ENCODE measurements at places on chromosomes 5 and 9.

GRCh38 chr9:18371621-18372020 lies 102.3 kb upstream of the ADAMTSL1 start:
- DNase-seq, result no peak

DNA sequence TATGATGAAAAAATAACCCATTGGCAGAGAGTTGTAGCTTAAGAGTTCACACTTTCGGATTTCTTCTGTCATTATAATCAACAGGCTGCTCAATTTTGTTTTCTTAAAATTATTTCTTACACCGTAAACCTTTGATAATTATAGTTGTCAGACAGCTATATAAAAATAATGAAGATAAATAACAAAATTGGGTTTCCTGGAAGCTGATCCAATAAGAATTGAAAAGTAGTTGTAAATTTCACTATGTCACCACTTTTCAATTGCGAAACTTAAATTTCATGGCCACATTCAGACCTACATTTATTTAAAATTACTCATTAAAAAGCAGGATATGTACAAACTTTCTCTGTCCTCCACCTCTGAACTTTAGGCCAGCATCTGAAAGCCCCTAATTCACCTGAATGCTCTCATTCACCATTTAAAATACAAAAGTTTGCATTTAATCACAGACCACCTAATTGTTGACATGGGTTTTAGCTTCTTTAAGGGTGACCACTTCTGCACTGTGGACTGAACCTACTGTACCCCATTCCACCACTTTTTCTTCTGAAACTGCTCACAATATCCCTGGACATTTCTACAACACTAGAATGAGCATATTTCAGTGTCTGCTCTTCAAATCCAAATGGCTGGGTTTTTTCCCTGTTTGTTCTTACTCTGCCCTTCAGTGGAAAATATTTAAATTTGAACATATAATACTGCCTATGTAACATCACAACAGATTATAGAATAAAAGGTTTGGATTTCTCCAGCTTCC lies 680 bp downstream of the SELENOP start:
- no peak for DNase-seq

DNA sequence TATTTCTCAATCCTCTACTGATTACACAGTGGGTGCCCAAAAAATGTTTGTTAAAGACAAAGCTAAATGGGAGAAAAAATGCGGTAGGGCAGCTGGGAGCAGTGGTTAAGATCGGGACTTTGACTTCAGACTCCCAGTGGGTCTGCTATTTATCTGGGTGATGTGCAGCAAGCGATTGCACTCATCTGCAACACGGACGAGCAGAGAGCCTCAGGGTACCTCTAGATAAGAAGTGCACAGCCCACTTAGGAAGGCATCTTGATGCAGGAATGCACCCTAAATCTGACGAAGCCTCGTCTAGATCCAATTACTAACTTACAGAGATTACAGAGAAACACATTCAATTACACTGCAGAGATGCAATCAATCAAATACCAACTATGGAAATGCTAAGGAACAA lies 4.0 kb downstream of the MAPK9 start:
- DNase-seq, result no peak

DNA sequence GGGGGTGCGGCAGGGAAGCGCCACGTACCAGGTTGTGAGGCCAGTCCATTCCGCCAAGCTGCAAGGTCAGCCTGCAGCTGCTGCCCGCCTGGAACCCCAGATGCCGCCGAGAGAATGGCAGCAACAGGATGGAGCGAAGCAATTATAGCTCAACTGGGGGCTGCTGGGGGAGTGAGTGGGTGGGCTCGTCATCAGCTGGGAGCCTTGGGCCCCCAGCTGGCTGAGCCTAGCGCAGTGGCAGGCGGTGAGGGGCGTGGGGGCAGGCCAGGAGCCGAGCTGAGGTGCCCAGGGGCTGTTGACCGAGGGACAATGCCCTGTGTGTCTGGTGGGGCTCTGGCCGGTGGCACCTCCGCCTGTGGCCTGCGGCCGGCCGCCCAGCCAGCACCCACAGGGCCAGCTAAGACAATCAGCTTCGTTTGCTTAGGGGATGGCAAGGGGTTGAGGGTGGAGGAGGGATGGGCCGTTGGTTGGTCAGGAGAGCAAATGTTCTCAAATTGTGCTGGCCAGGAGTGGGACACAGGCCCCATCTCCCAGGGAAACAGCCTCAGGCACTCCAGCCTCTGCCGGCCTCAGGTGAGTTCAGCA lies at the start of gene IL17B:
Gene IL17B (minus strand): TSS at position 116 of the 585 bp plus-strand sequence. CDS start 67 bp downstream, at position 49.
- no peak for DNase-seq

DNA sequence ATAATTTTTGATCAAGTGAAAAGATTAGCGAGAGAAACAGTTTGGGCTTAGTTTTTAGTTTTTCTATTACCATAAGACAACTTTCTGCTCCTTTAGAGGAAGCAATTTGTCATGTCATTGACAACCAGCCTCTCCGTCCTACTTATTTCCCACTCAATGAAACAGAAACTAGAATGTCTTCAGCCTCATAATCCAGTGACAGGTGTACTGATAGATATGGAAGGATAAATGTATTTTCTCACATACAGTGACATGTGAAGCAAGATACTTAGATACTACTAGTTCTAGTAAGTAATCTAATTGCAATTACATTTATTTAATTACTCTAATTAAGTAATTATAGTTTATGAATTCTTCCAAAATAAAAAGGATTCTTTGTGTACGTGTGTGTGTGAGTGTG lies 429.7 kb downstream of the CDH10 start:
- no peak for DNase-seq

- DNase-seq, result no peak
These were observed 24.6 kb downstream of the RAPGEF6 start for GRCh38 chr5:131610198-131611063.

- no peak for DNase-seq
These were observed 50.2 kb upstream of the ZNF366 start for GRCh38 chr5:72557167-72558045.

GRCh38 chr9:134802216-134802795 lies 78.3 kb upstream of the FCN2 start:
- no peak for DNase-seq

DNA sequence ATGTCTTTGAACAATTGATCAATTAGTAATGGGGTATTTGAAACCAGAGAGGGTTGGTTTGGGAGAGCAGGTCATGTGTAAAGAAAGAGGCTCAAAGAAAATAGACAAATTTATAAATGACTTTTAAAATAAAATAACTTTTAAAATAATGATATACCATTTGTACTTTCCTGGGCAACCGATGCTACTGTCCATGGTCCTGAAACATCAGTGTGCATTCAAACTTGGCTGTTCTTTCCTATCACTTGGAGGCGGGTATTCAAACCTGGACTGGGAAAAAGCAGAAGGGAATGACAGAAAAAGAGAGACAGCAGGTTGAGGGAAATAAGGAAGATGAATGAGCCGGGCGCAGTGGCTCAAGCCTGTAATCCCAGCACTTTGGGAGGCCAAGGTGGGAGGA lies 1446.4 kb upstream of the WWC1 start:
- DNase-seq, result no peak

- no peak for DNase-seq
These were observed 219.4 kb downstream of the MSX2 start for GRCh38 chr5:174943785-174944184.

- no peak for DNase-seq
These were observed 9.1 kb downstream of the CACFD1 start for GRCh38 chr9:133468777-133469421.

- DNase-seq, result no peak
These were observed 10.3 kb upstream of the C9orf40 start for GRCh38 chr9:74963056-74963455.

DNA sequence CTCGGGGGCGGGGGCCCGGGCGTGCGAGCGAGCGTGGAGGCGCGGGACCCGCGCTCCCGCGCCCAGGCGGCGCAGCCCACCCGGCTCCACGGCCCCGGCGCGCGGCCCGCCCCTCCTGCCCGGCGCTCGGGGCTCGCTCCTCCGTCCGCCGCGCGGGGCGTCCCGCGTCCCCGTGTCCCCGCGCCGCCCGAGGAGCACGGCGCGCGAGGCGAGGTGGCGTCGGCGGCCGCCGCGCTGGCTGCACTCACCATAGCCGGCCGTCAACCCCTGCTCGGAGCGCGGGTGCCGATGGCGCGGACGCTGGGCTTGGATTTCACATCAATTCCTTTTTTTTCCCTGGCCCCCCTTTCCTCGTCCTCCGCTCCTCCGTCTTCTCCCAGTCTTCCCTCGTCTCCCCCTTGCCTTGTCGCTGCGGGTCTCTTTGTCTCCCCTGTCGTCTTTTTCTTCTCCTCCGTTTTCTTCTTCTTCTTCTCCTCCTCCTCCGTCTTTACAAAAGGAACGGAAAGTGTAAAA lies 494 bp downstream of the PTCH1 start:
- no peak for DNase-seq

All from activated T-cell treated with anti-CD3 and anti-CD28 coated beads for 24 hours (primary cell).